ENCODE measurements at places on chromosomes 16 and 17.

GRCh38 chr16:13906168-13907089, 13.5 kb upstream of the ERCC4 start:
- no peak for DNase-seq

GRCh38 chr17:58412961-58413586, 4.3 kb downstream of the RNF43 start:
- DNase-seq = no peak

DNA sequence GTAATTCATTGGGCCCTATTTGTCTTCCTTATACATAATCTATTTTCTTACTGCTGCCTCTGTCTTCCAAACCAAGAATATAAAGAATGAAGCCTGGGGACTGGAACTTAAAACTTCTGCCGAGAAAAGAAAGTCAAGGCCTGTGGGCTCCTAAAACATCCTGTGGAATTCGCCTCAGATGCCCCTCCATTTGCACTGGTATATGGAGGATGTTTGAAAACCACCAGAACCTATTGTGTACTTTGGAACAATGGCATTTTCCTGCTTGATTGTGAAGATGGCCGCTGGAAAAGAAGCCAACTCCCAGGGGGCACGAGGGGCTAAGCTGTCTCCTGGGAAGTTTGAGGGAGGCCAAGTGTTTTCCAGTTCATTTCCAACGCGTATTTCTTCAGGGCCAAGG, 122.4 kb downstream of the WWOX start:
- DNase-seq = no peak

DNA sequence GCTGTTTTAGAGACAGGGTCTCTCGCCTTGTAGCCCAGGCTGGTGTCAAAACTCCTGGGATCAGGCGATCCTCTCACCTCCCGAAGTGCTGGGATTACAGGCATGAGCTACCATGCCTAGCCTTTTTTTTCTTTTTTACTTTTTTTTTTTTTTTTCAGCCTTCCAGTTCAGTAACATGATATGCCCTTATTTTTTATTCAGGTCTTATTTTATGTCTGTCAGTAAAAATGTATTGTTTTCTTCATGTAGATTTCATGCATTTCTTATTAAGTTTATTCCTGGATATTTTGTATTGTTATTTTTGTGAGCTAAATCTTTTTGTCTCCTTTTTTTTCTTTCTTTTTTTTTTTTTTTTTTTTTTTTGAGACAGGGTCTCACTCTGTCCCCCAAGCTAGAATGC, 2.7 kb upstream of the FOXN1 start:
- no peak for DNase-seq

DNA sequence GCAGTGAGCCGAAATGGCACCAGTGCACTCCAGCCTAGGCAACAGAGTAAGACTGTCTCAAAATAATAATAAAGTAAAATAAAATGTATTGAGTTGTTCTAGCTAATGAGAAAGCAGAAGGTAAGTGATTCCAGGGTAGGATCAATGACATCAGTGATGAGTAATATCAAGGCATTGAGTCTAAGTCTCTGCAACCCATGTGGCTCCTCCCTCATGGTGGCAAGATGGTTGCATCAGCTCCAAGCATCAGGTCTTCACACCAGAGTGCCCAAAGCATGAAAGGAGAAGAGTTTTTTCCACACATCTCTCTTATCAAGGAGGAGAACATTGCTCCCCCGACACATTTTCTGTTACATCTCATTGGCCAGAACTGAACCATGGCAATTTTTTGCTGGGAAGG, 34.8 kb upstream of the GAS7 start:
- DNase-seq = no peak

- DNase-seq = no peak
Measured at GRCh38 chr16:78460428-78460827, 361.0 kb downstream of the WWOX start.

DNA sequence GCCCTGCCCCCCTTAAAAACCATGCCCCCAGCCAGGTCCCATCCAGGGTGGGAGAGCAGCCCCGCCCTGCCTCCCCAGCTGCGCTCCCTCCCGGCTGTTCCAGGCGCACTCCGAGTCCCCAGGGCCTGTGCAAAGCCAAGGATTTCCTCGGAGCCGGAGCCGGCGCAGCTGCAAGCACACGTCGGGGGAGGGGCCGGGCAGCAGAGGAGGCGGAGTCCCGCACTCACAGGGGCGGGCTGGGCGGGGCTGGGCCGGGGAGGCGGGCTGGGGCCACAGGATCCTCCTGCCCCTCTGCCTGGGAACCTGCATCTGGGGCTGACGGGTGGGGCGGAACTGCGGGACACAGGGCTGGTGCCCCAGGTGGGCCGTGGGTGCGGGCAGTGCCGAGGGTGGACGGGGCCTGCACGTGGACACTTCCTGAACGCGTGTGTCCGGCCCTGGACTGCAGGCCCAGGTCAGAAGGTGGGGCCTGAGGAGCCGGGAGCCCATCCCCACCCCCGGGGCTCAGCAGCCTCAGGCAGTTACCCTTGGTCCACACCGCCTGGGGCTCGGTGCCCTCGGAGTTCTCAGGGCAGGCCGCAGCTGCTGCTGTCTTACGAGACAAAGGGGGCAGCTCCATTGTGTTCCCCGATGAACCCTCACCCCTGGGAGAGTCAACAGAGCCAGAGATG, 24.0 kb upstream of the SSTR5 start:
- no peak for DNase-seq

- DNase-seq = no peak
Measured at GRCh38 chr16:50861970-50862411, 120.1 kb downstream of the CYLD start.

- no peak for DNase-seq
Measured at GRCh38 chr17:42275527-42276358, 448 bp downstream of the STAT5B start.

DNA sequence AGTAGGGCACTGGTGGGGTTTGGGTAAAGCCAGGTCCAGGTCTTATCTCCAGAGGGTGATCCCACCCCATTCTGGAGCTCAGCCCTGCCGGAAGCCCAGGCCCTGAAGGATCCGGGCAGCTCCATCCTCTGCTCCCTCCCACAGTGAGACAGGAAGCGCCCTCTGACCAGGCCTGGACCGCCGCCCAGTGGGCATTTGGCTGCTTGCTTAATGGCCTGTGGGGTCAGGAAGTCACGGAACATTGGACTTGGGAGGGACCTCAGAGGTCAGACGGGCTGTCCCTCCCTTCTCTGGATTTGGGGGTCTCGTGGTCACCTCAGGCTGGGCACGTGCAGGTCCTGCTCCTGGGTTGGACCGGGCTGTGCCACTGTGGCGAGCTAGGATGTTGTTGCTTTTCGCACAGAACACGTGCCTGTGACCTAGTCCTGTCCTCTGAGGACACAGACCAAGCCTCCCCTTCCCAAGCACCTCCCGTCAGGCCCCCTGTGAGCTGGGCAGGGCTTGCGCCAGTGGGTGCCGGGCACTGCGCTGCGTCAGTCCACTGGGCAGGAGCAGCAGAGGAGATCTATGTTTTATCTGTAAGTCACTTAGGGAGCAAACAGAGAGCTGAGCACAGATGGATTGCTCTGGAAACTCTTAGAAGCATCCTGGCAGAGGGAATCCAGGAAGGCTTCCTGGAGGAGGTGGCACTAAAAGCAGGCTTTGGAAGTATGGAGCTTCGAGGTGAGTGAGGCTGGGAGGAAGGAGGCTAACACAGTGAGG, 49.4 kb upstream of the GSE1 start:
- DNase-seq = no peak

DNA sequence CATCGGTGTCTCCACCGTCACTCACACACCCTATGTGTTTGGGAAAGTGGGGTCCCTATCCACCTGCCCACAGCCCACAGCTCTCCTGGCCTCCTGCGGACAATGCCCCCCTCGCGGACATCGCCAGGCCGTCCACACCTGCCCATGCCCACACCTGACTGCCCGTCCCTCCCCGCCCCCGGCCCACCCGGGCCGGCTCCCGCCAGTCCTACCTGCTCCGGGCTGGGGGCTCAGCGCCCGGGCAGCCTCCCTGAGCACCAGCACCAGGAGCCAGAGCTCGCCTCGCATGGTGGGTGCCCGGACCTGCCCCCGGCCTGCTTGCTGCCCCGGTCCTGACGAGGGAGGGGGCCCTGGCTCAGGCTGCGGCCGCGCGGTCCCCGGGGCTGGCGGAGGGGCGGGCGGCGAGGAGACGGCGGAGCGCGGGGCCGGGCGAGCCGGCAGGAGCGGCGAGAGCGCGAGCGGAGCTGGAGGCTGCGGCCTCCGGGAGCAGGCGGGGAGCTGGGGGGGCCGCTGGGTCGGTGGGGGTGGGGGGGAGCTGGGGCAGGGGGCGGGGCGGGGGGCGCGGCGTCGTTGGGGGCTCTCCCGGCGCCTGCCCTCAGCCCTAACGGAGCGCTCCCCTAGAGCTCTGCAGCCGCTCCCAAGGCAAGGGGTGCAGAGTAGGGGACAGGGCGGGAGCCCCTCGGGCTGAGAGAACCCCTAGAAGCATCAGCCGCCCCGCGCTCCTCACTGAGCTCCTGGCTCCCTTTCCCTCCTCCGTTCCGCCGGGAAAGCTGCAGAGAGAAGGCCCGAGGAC, at the start of gene PLXDC1:
Gene PLXDC1, minus strand, starts transcription at position 488 of the 793 bp plus-strand sequence. Its CDS starts 200 bp downstream, at position 288.
- no peak for DNase-seq

GRCh38 chr17:39051001-39051585, 83.9 kb upstream of the FBXO47 start:
- no peak for DNase-seq

GRCh38 chr16:3829631-3830536, 50.6 kb downstream of the CREBBP start:
- DNase-seq = no peak

- DNase-seq = no peak
Measured at GRCh38 chr17:12395733-12396354, 269.8 kb upstream of the MYOCD start.

- no peak for DNase-seq
Measured at GRCh38 chr16:82187829-82188228, 17.8 kb upstream of the MPHOSPH6 start.

Data from activated CD8-positive, alpha-beta memory T cell treated with anti-CD3 and anti-CD28 coated beads for 1 hour (primary cell).